ENCODE measurements at places on chromosomes 4 and X.

- no peak for DNase-seq
These were observed at the start of gene CLNK for GRCh38 chr4:10684631-10685030. TSS of gene CLNK (minus strand) at chr4:10684768. CDS start at chr4:10667869, 16,899 bp downstream.

- DNase-seq: peak; percentile 26
These were observed 33.7 kb downstream of the HTT-AS start for GRCh38 chr4:3040452-3041191.

DNA sequence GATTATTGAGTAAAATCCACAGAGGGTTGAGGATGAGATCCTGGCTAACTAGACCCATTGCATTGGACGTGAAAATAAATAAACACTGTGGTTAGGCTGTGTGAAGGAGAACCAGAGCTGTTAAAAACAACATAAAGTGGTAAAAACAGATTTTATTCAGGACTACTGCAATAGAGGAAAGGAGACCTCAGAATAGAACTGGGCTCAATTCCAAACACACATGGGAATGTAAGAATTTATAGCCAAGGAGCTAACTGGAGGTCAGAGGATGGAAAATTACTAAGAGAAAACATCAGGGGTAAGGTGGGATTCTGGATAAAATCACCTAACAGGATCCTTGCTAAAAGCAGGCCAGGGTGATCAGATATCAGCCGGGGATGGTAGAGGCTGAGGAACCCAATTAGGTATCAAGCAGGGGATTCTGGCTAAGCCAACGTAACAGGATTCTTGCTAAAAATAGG, 112.4 kb downstream of the RNF150 start:
- no peak for DNase-seq

- peak; percentile 63 for DNase-seq
These were observed 48.3 kb downstream of the AMELX start for GRCh38 chrX:11341274-11342201.

- peak; percentile 29 for DNase-seq
These were observed 537.8 kb upstream of the BOD1L1 start for GRCh38 chr4:14165222-14165920.

DNA sequence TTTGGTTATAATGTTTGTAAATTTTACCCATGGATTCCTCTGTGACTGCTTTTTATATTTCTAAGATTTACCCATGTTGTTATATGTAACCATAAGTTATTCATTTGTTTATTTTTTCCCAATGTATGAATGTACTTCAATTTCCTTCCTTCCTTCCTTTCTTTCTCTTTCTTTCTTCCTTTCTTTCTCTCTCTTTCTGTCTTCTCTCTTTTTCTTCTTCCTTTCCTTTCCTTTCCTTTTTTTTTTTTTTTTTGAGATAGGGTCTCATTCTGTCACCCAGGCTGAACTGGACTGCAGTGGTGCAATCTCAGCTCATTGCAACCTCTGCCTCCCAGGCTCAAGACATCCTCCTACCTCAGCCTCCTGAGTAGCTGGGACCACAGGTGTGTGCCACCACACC, 55.6 kb downstream of the ALPK1 start:
- DNase-seq: no peak

DNA sequence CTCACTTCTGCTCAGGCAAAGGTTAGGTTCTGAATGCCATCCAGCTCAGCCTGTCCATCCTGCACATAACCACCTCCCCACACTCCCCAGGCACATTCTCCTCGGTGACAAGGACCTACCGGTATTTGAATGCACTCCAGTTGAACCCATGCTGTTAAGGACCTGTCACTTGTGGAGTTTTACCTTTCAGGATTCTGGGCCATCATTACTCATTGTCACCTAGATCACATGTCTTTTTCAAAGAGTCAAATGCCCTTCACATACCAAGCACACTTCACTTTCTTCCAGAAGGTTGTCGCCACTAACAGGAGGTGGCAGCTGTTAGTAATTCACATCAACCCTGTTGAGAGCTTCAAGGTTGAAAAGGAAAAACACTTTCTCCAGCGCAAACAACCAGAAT, 218.3 kb downstream of the SOWAHB start:
- no peak for DNase-seq

DNA sequence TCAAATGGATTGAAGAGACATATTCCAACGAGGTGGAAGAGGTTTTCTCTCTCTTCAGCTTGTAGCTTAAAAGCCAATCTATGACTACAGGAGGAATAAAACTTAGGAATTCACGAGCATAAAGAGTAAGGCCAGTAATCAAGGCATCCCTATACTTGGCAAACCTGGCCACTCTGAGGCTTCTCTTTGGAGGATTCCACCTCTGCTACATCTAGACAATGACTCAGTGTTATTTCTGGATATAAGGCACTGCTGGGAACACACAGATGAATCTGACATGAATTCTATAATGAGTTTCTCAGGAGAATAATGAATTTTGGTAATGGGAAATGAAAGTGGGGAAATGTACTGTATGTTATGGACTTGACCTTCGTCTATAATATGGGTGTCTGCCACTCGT, 1015.8 kb upstream of the FTHL17 start:
- no peak for DNase-seq

GRCh38 chr4:10677796-10678497, 6.6 kb downstream of the CLNK start:
- peak; percentile 5 for DNase-seq

Measured in NAMALWA (cell line).